ENCODE measurements at places on chromosomes 5 and 9. TPM values are rescaled to one million over a fixed set of nuclear protein-coding genes. Genes with fewer than 3 reads are reported as not detected.

The PCDHB5 gene
- total RNA-seq: 3.0 TPM

The OCLN gene
- total RNA-seq: 2.0 TPM

The SPATA31A3 gene
- total RNA-seq: not detected

The PTGES gene
- 6.8 TPM for total RNA-seq

The MCTP1 gene
- total RNA-seq: 5.7 TPM

The KCTD16 gene
- 0.31 TPM for total RNA-seq

The PLAC8L1 gene
- not detected for total RNA-seq

The RGS14 gene
- total RNA-seq: 5.1 TPM

The FRMPD1 gene
- total RNA-seq: 1.3 TPM

The PITX1 gene
- 0.18 TPM for total RNA-seq

The ANKRD18A gene
- 6.5 TPM for total RNA-seq

The ANKDD1B gene
- total RNA-seq: 0.17 TPM

The POLR3G gene
- total RNA-seq: 0.96 TPM

The PCDHA1 gene
- total RNA-seq: not detected

The ADCY2 gene
- 1.5 TPM for total RNA-seq

The TAS2R1 gene
- total RNA-seq: not detected

The GMCL2 gene
- total RNA-seq: not detected

The CMBL gene
- total RNA-seq: 52.1 TPM

The SMIM32 gene
- not detected for total RNA-seq

The NR6A1 gene
- 0.94 TPM for total RNA-seq

The SPAG8 gene
- 6.0 TPM for total RNA-seq

The CDH9 gene
- total RNA-seq: not detected

The OXCT1 gene
- 108 TPM for total RNA-seq

The INSL6 gene
- total RNA-seq: not detected

The PLPP7 gene
- total RNA-seq: 96.3 TPM

The PCDHA7 gene
- total RNA-seq: 0.14 TPM

The HNRNPK gene
- total RNA-seq: 312 TPM

The SPINK13 gene
- total RNA-seq: not detected

The PKD2L2 gene
- total RNA-seq: not detected

The PMPCA gene
- 56.1 TPM for total RNA-seq

The SH3RF2 gene
- total RNA-seq: 219 TPM
